ENCODE measurements at places on chromosomes 7 and 10.
A peak's percentile ranks its signal among the peaks of the same experiment; 100 is the strongest.

DNA sequence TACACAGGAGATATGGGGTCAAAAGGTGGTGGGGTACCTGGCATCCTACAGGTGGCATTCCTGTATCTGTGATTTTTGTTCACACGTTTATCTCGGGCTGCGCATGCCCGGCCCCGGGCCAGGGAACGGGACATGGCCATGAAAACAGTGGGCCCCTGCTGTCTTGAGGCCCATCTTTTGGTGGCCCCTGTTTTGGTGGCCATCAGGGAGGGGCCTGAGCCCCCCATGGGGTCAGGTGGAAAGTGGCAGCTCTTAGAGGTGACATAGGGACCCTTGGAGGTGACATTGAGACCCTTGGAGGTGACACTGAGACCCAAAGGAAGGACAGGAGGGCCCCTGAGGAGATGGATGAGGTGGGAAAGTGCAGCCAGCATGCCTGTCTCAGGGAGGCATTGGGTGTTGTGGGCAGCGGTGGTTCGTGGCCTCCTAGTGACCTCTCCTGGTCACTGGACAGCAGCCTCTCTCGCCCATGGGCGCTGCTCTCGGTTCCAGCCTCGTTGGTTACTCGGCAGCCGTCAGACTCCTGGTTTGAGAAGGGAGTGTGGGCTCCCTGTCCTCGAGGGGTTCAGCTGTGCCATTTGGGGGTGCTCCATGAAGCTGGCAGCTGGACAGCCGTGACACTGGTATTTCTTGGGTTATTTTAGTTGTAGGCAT, 39.9 kb downstream of the INPP5A start:
- DNase-seq: no peak

DNA sequence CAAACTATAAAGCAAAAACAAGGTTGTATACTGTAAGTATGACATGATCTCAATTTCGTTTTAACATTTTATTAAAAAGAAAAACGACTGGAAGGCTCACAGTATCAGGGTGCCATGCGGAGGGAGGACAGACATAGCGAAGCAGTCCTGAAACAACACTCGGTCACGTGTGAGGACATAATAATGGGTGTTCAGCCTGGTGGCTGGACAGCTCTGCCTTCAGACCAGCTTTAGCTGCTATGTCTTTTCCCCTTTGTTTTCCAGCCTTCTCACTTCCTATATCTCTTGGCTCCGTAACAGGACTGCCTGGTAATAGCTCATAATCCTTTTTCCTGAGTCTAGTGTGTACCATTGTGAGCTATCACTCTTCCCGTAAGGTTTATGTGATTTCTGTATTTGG, 18.4 kb upstream of the KLF14 start:
- DNase-seq: no peak

GRCh38 chr10:119353421-119353820, 146.1 kb downstream of the GRK5 start:
- no peak for DNase-seq

- no peak for DNase-seq
These were observed 184.3 kb upstream of the MBL2 start for GRCh38 chr10:52956861-52957260.

- DNase-seq: no peak
These were observed 576.3 kb downstream of the LRMDA start for GRCh38 chr10:76007667-76008181.

- no peak for DNase-seq
These were observed 169.9 kb downstream of the KCND2 start for GRCh38 chr7:120442838-120443237.

- no peak for DNase-seq
These were observed 50.3 kb downstream of the CSTF2T start for GRCh38 chr10:51649064-51649463.

- no peak for DNase-seq
These were observed 145.7 kb downstream of the FGFR2 start for GRCh38 chr10:121452581-121452980.

GRCh38 chr7:106306256-106306655, 21.5 kb upstream of the NAMPT start:
- DNase-seq: no peak

DNA sequence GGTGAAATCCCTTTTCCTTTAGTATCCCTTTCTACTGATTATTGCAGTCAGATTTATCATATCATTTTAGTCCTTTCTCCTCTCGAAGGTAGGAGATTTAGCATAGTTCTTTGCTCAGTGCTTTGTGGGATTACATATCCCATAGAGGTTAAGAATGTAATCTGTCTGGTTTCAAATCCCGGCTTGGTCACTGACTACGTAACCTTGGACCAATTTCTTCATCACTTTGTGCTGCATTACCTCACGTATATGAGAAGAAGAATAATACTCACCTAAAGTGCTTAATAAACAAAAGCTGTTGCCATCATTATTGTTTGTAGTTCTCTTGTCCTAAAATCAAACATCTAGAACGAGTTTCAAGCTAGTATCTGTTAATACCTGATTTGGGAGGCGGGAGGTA, 74.0 kb downstream of the KMT2E start:
- DNase-seq: no peak

GRCh38 chr10:99523251-99523773, 9.4 kb upstream of the NKX2-3 start:
- no peak for DNase-seq

DNA sequence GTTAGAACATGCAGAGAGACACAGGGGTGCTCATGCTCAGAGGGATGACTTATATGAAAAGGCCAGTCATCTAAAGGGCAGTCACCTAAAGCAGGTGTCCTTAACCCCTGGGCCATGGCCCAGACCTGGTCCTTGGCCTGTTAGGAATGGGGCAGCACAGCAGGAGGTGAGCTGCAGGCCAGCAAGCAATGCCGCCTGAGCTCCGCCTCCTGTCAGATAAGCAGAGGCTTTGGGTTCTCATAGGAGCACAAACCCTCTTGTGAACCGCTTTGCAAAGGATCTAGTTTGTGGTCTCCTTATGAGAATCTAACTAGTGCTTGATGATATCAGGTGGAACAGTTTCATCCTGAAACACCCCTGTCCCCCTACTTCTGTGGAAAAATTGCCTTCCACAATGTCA, 14.5 kb downstream of the ANKRD7 start:
- DNase-seq: no peak

- DNase-seq: no peak
These were observed 88.0 kb upstream of the NAMPT start for GRCh38 chr7:106372595-106373318.

- DNase-seq: no peak
These were observed 39.2 kb upstream of the LRRC17 start for GRCh38 chr7:102873470-102874165.

- DNase-seq: no peak
These were observed 14.5 kb downstream of the PRKCQ start for GRCh38 chr10:6565588-6565987.

DNA sequence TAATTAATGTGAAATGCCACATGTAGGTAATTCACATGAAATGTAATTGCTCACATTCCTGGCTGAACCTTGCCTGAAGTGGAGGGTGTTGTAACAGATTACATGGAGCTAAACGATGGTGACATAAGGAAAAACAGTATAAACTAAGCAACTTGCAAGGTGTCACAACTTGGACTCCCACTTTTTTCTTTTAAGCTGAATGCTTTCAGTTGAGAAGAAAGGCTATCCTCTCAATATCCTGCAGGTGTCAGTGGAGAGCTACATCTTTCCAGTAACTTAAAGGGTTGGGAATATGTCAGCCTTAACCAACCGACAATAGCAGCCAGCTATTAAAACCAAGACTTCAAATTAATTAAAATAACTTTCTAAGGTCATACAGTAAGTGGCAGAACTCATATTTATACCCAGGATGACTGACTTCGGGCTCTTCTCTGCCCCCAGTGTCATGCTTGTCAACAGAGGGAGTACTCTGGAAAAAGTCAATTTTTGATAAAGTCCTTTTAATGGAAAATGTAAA, 33.7 kb downstream of the NRBF2 start:
- DNase-seq: no peak

DNA sequence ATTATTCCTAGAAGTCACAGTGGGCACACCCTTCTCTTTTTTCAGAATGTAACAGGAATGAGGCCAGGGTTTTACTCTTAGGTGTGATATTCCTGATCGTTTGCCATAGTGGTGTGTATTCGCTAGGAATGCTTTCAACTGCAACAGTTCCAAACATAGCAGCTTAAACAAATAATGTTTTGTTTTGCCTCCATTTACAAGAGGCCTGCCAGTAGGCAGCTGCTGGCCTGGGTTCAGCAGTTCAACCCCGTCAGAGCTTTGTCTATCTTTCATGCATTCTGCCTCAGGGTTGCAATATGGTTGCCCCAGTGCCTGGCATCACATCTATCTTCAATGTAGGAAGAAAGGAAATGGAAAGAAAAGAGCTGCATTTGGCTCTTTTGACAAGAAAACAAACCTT, 21.7 kb upstream of the RET start:
- DNase-seq: no peak

DNA sequence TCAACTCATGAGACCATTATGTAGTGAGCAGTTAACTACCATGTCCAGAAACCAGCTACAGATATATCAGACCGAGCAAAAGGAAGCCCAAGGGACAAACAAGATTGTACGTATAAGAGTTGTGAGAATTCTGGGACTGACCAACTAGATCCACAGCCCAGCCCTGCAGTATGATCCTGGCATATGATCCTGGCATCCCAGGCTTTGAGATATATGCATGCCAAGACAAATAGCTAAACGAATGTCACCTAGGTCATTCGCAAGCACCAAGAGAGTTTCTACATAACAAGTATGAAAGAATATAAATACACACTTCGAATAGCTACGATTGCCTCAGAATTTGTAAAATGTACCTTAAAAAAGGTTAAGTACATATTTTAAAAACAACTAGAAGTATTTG, 56.4 kb upstream of the PMPCB start:
- no peak for DNase-seq

DNA sequence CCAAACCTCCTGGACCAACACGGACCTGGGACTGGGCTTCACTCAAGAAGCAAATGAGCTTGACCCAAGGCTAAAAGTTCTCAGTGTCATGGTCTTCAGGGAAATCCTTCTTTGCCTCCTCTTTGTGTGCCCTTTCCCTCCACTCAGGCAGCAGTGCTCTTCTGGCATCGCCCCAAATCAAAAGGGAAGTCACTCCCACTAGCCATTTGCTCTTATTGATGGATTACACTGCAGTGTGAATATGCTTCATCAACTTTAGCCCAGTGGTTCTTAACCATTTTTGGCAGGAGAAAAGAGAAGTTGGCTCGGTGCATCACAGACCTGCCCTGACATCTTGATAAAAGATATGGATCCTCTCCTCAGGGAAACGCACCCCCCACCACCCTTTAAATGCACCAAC, 19.2 kb upstream of the IKZF1 start:
- DNase-seq: no peak

- no peak for DNase-seq
These were observed 107.7 kb downstream of the BAMBI start for GRCh38 chr10:28785018-28785417.

GRCh38 chr7:107267138-107267537, 98.3 kb downstream of the HBP1 start:
- no peak for DNase-seq

- DNase-seq: peak; percentile 45
These were observed 201.3 kb downstream of the JCAD start for GRCh38 chr10:29857843-29858701.

DNA sequence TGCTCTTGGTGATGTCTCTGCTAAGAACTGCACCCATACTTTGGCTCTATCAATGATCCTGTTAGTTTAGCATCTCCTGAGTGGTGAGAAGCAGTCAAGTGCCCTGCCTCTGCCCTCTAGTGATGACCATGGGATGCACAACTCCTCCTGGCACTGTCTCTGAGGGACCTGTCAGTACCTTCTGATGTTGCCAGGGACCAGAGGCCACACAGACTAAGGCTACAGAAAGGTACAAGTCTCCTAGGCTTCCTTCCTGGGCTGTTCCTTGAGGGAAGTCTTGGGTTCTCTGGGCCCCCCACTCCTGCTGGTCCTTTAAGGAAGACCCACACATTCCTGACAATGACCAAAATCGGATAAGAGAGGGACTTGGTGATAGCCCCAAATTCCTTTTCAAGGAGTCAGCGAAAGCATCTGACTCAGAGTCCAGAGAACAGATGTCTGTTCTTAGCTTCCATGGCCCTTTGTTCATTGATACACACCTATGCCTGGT, 15.3 kb downstream of the NKX2-3 start:
- no peak for DNase-seq

DNA sequence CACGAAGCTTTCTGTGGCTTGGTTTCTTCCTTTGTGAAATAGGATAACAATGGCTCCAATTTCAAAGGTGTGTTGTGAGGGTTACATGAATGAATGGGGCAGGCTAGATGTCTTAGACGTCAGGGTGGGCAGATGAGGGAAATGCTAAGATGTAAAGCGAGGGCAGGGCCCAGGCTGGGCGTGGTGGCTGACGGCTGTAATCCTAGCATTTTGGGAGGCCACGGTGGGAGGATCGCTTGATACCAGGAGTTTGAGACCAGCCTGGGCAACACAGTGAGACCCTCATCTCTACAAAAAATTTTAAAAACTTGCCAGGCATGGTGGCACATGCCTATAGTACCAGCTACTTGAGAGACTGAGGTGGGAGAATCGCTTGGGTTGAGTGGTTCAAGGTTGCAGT, 607.7 kb upstream of the FOXK1 start:
- no peak for DNase-seq

GRCh38 chr10:73110345-73110849, at the start of gene NUDT13:
Gene NUDT13 (plus strand): TSS chr10:73110455. CDS start chr10:73114366, 3,911 bp downstream.
- DNase-seq: peak; percentile 21

GRCh38 chr7:15682751-15683245, 3.7 kb downstream of the MEOX2 start:
- DNase-seq: no peak

DNA sequence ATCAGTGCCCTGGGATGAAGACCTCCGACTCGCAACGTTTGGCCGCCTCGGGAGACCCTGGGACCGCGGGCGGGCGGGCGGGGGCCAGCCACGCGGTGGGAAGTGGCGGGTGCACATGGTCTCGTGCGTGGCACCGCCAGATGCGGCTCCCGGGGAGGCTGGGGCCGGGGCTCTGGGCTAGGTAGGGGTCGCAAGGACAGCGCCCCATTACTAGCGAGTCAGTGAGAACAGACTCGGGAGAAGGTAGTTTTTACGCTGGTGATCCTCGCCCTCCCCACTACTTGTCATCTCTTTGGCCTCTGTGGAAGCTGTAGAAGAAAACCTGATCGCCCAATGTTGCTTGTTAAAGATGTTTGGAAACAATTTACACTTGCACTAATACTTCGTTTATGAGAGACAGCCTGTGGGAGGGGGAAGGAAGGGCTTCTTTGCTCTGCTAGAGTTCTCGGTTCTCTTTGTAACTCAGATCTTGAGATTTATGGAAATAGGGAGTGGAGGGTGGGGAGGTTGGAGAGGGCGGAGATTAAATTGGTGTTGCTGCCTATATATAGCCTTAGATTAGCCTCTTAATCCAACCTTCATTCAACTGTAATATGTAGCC, 591 bp downstream of the BZW2 start:
- no peak for DNase-seq

DNA sequence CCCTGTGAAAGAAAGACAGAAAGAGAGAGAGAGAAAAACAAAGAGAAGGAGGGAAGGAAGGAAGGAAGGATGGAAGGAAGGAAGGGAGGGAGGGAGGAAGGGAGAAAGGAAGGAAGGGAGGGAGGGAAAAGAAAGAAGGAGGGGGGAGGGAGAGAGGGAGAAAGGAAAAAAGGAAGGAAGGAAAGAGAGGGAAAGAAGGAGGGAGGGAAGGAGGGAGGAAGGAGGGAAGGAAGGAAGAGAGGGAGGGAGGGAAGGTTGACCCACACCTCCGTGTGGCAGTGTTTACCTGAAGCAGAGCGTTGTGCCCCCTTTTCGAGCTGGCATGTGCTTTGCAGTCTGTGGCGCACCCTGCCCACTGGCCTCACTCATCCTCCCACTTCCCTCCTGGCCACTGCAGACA, 12.3 kb upstream of the MPP7 start:
- no peak for DNase-seq

- DNase-seq: no peak
These were observed 53.5 kb downstream of the SND1 start for GRCh38 chr7:127705461-127705959.

- DNase-seq: no peak
These were observed 128.0 kb downstream of the KCND2 start for GRCh38 chr7:120400806-120401455.
